GM04504 (cell line): ENCODE measurements at places on chromosomes 12 and 14.
A peak's percentile ranks its signal among the peaks of the same experiment; 100 is the strongest.

GRCh38 chr14:83006121-83006670 lies 1472.5 kb upstream of the SEL1L start:
- DNase-seq: no peak

GRCh38 chr12:53391724-53392123 lies 11.7 kb downstream of the SP1 start:
- no peak for DNase-seq

DNA sequence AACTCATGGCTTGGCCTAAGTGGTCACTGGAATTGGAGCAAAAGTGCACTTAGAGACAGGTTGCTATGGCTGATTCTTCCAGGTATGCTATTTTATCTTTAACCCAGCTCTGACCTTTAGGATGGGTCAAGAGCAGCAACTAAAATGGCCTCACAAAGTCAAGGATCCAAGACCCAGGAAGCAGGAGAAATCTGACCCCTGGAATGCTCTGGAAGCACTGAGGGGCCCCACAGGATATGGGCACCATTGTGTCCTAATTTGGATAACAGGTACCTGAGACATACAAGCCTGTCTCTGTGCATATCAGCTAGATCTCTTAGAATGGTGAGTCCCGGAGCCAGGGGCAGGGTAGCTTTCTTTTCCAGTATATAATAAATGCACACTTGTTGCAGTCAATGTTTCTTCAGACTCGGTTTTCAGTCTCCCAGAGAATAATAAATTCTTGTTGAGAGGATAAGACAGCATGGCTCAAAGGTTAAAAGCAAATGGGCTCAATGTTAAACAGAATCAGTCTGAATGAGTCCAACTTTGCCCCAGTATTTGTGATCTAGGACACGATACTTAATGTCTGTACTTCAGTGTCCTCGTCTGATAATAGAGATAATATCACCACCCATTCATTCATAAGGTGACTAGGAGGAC lies 29.3 kb upstream of the TMCC3 start:
- DNase-seq: no peak

GRCh38 chr14:55440385-55440784 lies at the start of gene TBPL2:
TBPL2 (minus strand) TSS chr14:55440616; CDS start chr14:55440449, 167 bp downstream.
- DNase-seq: no peak

GRCh38 chr14:90454041-90455000 lies 57.5 kb downstream of the CALM1 start:
- peak; percentile 17 for DNase-seq
